MG63 (cell line): ENCODE measurements at places on chromosomes 6 and 20. TPM values are rescaled to one million over a fixed set of nuclear protein-coding genes. Genes with fewer than 3 reads are reported as not detected.
A peak's percentile ranks its signal among the peaks of the same experiment; 100 is the strongest.

DNA sequence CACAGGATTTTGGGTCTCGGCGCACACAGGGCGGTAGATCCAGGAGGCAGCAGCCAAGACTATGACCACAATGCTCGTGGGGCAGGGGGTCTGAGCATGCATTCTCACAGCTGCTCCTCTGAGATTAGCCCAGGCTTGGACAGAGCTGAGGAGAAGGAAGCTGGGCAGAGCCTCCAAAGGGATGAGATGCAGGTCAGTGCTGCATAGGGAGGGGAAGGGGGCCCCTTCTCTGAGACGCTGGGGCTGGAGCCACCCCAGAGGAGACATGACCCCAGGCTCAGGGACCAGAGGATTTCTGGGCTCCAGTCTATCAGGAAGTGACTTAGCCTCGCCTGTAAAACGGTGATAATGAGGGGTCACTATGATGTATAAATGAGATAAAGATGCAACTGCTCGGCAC lies 93.9 kb downstream of the BFSP1 start:
- no peak for DNase-seq

GRCh38 chr20:7080472-7080871 lies 313.0 kb downstream of the BMP2 start:
- DNase-seq: no peak

DNA sequence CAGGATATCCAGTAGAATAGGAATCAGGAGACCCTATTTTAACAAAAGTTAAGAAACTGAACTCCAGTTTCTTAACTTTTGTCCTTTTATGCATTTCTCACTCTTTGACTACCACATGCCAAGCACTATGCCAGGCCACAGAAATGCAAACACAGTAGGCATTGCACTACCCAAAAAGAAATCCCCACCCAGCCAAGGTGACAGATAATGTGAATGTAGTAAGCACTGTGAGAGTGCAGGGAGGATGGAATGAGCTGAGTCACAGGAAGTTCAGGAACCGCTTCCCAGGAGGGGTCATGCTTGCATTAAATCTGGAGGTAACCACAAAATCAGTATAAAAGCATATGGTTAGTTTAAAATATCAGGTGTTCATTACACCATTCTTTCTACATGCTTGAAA lies 20.1 kb upstream of the FAM83C start:
- DNase-seq: peak; percentile 95

DNA sequence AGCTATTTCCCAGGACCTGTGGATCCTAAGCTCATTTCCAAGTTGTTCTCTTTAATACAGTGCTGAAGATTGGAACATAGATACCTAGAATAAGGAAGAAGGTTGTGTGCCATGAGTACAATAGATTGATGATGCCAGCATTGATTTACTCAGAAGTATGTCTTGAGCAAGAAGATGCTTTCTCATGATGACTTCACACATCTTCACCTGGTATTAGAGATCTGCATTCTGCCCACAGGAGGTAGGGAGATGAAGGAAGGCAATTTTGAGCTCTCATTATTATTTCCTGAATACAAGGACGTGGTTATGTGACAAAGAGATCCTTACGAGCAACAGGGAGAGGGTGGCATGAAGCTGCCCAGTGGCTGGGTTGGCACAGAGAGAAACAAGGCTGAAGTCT lies 20.0 kb upstream of the ZNF165 start:
- DNase-seq: no peak

- DNase-seq: no peak
These were observed 274.1 kb upstream of the ARID1B start for GRCh38 chr6:156502969-156503504.

- DNase-seq: no peak
These were observed 466 bp upstream of the BFSP1 start for GRCh38 chr20:17531665-17532025.

DNA sequence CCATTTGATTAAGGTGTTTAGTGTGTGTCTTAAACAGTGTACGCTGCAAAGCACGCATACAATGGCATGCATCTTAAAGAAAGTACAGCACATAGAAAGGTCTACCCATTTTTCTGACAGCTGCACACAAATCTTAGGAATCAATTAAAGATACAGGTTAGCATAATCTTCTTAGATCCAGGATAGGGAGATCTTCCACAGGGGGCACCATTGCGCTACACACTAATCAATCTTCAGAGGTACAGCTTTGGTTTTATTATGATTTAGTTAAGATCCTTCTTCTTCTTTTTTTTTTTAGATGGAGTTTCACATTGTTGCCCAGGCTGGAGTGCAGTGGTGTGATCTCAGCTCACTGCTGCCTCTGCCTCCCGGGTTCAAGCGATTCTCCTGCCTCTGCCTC lies 63.7 kb upstream of the BEND3 start:
- peak; percentile 2 for DNase-seq

- DNase-seq: peak; percentile 82
These were observed 4.8 kb upstream of the PMEPA1 start for GRCh38 chr20:57714409-57715267.

DNA sequence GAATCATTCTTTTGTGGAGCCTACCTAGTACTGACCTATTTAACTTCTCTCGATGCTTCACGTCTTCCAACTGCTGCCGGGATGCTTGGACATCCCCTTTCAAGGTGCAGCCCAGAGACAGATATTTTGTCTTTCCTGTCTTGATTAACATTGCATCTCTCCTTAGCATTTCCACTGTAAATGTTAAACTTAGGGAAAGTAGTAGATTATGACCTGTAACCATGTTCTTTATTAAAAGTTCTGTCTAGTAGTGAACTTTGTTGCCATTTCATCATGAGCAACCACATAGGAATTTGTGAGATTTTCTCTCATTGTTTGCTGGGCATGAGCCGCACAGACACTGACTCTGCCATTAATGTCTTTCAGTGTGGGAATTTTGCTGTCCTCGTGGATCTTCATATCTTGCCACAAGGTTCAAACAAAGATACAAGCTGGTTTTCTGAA lies 117.9 kb downstream of the JAG1 start:
- no peak for DNase-seq

- peak; percentile 44 for DNase-seq
These were observed 38.2 kb downstream of the KIAA1755 start for GRCh38 chr20:38222231-38222922.

GRCh38 chr6:29709188-29709587 lies 14.0 kb upstream of the HLA-F start:
- no peak for DNase-seq

DNA sequence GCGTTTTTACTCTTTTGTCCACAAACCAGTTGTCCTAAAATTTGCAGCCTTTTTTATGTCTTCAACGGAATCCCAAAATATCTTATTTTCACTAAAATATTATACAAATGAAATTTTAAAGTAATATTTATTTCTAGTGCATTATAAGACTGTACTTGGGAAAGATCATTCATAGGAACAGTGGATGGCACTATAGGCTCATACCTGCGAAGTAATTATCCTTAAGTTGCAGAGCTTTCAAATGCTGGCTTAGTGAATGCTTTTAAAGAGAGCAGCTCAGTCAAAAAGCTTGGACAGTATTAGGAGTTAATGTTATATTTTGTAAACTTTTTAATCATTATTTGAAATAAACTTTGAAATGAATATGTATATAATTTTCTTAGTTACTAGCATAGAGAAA lies 254.9 kb downstream of the CDKAL1 start:
- DNase-seq: no peak

DNA sequence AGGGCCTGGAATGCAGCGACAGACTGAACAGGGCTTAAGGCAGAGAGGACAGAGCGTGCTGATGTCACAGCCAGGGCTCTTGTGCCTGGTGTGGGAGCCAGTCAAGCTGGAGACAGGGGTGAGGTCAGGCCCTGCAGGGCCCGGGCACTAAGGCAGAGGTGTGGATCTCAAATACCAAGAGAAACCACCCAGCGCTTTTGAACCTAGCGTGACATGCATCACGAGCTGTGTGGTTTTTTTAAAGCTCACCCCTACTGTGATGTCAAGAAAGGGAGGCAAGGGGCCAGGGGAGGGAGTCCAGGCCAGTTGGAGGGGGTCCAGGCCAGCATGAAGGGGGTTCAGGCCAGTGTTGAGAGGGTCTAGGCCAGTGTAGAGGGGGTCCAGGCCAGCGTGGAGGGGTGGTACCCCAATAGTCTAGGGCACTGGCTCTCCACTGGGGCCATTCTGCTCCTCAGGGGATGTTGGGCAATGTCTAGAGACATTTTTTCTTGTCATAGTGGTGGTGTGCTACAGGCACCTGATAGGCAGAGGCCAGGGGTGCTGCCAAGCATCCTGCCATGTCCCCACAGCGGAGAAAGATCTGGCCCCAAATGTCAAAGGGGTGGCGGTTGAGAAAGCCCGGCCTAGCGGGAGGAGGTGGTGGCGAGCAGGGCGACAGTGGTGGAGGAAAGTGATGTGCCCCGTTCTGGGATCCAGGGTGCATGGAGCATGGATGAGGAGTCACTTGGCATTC lies 42.6 kb downstream of the RBM38 start:
- no peak for DNase-seq

DNA sequence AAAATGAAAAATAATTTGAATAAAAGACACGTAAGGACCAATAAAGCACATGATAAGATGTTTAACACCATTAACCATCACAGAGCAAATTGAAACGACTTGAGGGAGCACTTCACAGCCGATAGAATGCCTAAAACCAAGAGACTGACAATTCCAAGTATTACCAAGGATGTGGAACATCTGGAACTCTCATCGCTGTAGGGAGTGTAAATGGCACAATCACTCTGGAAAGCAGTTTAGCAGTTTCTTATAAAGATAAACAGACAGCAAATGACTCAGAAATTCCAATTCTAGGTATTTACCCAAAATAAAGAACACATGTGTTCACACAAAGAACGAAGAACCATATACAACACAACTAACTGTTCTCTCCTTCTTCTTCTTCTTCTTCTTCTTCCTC lies 8.5 kb upstream of the UBD start:
- DNase-seq: no peak

- DNase-seq: no peak
These were observed 145.4 kb downstream of the PRKN start for GRCh38 chr6:162581988-162582780.

GRCh38 chr6:65098349-65098748 lies 608.7 kb downstream of the EYS start:
- no peak for DNase-seq

DNA sequence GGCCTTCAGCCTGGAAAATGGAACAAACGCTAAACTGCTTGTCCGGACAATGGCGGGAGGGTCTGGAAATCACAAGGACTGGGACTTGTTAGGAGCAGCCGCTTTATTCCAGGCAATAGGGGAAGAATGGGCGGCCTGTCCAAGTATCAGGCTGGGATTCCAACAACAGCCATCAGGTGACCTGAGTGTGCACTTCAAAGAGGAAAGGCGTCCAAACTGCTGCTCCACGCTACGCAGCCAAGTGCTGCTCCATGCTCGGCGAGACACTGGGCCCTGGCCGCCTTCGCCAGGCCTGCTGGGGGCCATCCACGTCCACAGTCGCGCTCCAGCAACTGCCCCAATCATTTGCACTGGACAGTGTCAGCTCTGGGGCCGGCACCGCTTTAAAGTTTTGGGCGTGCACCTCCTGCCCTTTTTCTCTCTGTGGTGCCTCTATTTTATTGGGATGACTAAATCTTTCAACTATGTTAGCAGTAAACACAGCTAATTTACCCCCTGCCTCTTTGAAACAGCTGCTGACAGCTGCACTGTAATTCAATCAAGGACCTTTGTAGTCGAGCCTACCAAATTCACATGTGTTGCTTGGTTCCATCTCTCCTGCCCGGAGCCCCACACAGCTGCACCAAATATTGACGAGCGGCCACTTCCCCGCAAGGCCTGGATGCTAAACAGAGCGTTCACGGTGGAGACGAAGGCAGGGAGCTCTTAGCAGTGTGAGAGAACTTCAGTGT lies 98.3 kb downstream of the BMP7 start:
- peak; percentile 81 for DNase-seq

DNA sequence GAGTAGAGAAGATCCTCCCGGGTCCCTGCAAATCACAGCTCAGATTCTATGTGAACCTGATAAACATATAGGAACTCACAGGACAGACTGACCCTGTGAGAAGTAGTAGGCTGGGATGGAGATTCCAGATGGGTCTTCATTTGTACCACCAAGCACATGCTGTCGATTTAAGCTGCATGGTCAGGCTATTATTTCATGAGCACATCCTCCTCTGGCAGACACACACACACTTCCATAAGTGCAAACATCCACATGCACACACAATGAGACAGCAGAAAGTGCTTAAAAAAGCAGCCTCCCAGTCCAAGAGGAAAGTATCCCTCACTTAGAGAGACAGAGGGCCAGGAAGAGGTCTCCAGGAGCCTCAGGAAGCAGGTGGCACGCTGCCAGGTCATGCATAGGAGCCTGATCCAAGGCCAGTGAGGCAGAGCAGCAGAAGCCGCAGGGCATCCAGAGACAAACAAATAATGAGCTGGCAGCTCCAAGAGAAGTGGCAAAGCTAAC lies 131.8 kb downstream of the UNC5CL start:
- peak; percentile 92 for DNase-seq

DNA sequence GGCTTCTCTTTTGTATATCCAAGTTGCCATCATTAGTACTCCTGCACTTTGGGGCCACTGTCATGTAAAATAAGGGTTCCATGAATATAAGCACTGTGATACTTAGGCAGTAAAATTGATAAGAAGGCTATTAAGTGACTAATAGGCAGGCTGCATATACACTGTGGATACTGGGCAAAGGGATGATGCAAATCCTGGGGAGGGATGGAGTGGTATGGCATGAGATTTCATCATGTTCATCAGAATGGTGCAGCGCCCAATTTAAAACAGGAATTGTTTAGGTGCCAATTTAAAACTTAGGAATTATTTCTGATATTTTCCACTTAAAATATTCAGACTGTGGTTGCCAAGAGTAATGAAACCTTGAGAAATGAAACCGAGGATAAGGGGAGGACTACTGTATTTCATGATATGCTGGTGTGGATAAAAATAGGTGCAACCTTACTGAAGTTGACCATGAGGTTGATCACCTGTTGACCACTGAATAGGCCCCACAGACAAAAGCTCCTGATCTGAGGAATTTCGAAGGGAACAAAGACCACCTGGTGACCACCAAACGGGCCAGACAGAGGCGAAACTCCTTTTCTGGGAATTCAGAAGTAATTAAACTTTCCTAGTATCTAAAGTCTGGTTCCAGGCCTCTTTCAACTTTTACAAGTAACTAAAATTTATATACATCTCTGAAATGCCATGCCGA lies 4.9 kb upstream of the TRIM39 start:
- DNase-seq: no peak

DNA sequence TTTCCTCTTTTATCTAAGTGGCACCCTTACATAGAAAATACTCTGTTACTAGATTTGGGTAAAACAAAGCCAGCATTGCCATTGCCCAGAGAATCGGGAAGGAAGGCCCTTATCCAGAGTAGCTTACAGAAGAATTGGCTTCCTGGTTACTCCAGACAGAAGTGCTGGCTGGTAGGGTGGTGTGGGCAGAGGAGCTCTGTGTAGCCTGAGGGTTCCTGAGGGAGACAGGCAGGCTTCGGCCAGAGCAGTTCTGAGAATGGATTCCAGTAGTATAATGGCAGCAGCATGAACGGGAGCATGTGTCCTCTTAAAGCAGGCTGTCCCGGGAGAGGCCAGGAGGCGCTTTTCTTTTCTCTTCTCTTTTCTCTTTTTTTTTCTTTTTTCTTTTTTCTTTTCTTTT lies 11.9 kb downstream of the CUL9 start:
- DNase-seq: no peak

Gene FGD2
- 0.33 TPM in 1 of 2 replicates, not detected in the other for total RNA-seq

Gene LAMA2
- 6.7 and 8.5 TPM in 2 replicates for total RNA-seq

Gene UST
- 15.2 and 22.0 TPM in 2 replicates for total RNA-seq

Gene OTOR
- not detected in 2 replicates for total RNA-seq

Gene EBF4
- total RNA-seq: not detected in 2 replicates

Gene TNXB
- 0.44 and 3.6 TPM in 2 replicates for total RNA-seq

Gene SYCP2
- 0.16 and 1.2 TPM in 2 replicates for total RNA-seq

Gene ZSCAN12
- total RNA-seq: 0.64 and 0.95 TPM in 2 replicates

Gene TMC2
- total RNA-seq: not detected in 2 replicates
